ENCODE measurements at places on chromosomes 1 and 21. TPM values are rescaled to one million over a fixed set of nuclear protein-coding genes. Genes with fewer than 3 reads are reported as not detected.

The FOXD3 gene
- total RNA-seq = not detected

The FCRLB gene
- total RNA-seq = 0.56 TPM

The CAMK1G gene
- not detected for total RNA-seq

The RSBN1 gene
- 18.1 TPM for total RNA-seq

The SPRR2E gene
- not detected for total RNA-seq

The PRELP gene
- not detected for total RNA-seq

The C1QA gene
- not detected for total RNA-seq

The CHIA gene
- not detected for total RNA-seq

The PTPRU gene
- 2.4 TPM for total RNA-seq

The IL19 gene
- total RNA-seq = not detected

The MCOLN2 gene
- 0.05 TPM for total RNA-seq

The ATP5PB gene
- 449 TPM for total RNA-seq

The ATP6V1G3 gene
- 0.47 TPM for total RNA-seq

The CADM3 gene
- total RNA-seq = 0.09 TPM

The PLA2G2C gene
- not detected for total RNA-seq

The TRAF3IP3 gene
- total RNA-seq = not detected

The GBP3 gene
- 33.6 TPM for total RNA-seq

The GALE gene
- 34.7 TPM for total RNA-seq

Data from dermis blood vessel endothelial cell (primary cell).